ENCODE measurements at places on chromosomes 12 and 14.

DNA sequence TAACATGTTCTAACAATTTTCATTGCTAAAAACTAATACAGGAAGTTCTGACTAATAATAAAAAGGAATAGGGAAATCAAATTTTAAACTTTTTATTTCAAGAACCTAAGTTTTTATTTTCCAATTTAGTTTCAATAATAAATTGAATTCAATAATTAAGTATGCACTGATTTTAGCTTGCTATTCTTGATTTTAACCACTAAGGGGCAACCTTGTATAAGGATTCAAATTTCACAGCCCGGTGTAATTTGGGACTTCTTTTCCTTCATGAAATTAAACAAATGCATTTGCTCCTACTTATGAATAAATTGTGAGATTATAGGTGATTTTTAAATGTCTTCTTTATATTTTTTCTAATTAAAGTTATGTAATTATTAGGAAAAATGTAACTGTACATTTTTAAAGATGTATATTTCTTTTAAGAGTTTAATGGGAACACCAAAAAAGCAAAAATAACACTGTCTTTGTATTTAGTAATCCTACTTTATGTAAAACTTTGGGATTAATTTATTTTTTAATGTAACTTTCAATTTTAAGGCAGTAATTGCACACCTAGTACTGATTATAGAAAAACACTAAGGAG is 241.4 kb upstream of the PDZRN4 start:
- no peak for DNase-seq

DNA sequence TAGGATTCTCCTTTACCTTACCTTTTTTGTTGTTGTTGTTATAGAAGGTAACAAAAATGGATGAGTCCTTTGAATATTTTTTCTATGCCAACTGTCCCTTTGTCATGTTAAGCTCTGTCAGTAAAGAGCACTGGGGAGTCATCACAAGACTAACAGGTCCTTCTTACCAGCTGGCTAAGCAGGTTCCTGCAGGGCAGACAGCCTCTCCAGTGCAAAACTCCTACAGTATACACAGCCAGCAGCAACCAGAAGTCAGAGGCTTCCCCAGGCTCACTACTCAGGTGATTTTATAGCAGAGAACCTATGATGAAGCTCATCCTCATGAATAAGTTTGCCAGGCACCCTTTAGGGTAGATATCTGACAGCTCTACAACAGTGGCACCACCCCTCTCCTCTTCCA is 271.1 kb downstream of the RERGL start:
- no peak for DNase-seq

GRCh38 chr12:16962889-16963288 is 356.9 kb upstream of the LMO3 start:
- DNase-seq, result no peak

DNA sequence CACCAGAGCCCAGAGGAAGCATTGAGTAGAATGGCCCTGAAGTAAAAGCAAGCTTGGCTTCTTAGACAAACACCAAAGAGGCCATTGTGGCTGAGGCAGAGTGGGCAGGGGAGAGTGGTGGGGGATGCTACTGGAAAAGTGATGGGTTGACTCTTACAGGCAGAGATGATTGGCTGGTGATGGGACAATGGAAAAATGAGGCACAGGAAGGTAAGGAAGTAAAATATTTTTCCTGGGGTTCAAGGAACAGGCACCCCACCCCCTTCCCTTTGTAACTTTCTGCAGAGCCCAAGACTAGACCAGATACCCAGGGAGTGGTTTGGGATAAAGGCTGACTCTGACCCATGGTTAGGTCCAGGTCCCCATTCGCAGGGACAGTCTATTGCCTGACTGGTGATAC is 34.9 kb upstream of the COL2A1 start:
- no peak for DNase-seq

- no peak for DNase-seq
Observed at GRCh38 chr14:73231981-73232851, 5.1 kb upstream of the PAPLN start.

DNA sequence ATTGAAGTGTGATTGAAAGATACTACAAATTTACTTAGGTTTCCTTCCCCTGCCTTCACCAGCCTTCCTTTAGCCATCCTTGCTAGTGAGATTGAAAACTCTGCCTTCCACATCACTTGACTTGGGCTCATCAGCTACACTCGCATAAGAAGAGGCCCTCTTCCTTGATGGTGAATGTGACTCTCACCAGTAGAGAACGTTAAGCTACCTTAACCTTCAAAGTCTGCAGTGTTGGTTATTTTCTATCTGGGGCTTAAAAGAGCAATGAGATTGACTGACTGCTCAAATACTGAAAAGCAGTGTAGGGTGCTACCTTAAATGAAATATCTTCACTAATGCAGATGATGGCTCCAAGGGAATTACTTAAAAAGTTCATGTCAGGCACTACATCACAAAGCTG is 271.8 kb downstream of the EGLN3 start:
- DNase-seq, result no peak

- DNase-seq, result no peak
Observed at GRCh38 chr12:42886160-42886559, 296.6 kb upstream of the PRICKLE1 start.

GRCh38 chr12:67709367-67709954 is 60.9 kb downstream of the DYRK2 start:
- DNase-seq, result no peak

GRCh38 chr12:52190860-52191729 is 719 bp downstream of the KRT80 start:
- DNase-seq, result no peak

DNA sequence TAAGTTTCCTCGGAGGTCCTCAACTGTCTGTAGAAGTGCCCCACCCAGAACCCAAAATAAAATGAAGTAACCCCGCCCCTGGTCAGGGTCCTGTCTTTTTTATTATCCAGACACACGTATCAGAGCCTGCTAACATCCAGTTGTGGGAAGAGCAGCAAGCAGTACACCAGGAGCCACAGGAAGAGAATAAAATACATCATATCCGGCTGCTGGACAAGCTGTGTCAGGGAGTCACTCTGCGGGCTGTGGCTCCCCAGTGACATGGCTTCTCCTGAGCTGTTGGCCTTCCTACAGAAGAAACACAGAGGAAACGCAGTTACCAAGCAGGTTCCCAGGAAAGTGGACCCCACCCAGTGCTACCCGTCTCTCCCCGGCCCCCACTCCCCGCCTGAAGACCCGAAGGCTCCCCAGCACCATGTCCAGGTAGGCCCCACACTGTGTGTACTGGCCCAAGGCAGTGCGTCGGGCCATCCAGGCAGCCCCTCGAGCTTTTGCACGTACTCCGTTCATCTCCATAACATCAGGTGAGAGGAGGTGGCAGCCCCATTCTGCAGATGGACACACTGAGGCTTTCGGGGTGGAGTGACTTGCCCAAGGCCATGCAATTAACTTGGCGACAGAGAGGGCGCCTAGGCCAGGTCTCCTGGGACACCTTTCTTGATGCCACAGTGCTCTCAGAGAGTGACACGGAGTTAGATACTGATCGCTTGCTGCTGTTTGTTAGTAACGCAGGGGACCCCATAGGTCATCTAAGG is 34.3 kb upstream of the DICER1 start:
- no peak for DNase-seq

GRCh38 chr12:130920119-130920703 is 33.5 kb upstream of the ADGRD1 start:
- DNase-seq, result no peak

DNA sequence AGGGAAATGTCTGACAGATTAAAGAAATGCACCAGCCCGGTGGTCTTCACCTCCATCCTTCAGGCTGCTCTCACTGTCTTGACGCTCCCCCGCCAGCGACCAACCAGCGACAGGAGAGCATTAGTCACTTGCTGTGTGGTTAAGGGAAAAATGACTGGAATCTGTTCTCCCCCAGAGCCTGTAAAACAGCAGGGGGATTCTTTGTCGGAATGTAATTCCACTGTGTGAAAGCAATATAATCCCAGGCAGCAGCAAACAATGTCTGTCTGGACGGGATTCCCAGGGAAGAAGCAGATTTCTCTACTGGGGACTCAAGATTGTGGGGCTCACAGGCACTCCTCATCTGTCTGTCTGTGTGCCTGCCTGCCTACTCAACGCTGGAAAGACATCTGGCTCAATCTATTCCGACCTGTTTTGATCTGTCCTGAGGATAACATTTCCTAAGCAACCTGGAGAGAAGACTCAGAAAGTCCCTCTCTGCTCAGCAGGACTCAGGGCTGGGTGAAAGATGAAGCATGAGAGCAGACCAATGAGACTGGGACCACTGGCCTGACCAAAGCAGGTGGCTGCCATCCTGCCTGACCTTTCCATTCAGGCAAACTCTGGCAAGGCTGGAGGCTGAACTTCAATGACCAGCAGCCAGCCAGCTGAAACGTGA is 54.6 kb downstream of the NUAK1 start:
- no peak for DNase-seq

- DNase-seq, result no peak
Observed at GRCh38 chr14:72986857-72987256, 40.0 kb downstream of the ZFYVE1 start.

- no peak for DNase-seq
Observed at GRCh38 chr12:31201382-31201781, 124.6 kb downstream of the SINHCAF start.

DNA sequence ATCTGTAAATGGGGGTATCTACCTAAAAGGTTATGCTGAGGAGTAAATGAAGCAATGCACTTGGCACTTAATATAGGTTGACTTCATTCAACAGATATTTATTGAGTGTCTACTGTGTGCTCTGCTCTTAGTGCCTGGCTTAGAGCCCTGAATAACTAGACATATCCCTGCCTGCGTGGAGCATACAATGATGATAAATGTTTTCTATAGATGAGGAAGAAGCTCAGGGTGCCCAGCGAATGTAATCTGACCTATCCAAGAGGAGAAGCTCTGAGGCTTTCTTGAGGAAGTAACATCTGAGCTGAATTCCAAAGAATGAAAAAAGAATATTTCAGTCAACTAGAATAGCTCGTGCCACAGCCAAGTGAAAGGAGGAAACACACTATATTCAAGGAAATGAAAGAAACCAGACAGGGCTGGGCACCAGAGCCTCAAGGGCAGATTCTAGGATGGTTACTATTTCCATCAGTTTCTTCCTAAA is 17.9 kb upstream of the HIGD1C start:
- DNase-seq, result no peak

DNA sequence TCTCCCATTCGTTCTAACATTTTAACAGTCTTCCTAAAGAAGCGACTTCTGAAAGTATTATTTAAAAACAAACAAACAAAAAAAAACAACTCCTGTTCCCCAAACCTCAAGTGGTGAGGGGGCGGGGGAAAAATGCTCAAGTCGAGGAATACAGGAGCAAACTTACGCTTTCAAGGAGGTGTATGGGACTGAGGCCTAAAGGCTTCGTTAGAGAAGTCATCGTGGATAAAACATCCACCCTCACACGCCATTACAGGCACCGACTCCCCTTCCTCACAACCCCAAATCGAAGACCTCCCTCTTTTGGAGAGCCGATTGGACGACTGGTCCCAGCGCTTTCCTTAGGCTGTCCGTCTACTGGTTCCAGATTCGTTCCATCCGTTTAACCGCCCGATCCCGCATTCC is 693 bp downstream of the CBX5 start:
- DNase-seq, result no peak

GRCh38 chr12:51951843-51952722 is 584 bp downstream of the ACVR1B start:
- DNase-seq, result peak; percentile 32

DNA sequence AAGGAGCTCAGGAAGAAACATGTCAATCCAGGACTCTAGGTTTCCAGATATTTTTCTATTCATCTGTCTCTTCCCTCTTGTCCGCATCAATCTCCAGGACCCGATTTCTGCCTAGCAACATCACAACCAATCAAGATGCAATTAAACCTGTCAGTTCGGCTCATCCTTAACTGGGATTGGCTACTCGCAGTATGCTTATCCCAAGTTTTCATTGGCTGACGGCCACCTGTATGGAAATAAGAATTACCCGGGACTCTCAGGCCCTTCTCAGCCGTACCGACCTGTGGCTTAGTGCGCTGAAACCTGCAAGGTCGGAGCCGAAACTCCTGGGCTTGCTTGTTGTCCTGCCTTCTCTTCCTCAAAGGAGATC is 20.4 kb upstream of the ATP5MC2 start:
- no peak for DNase-seq

DNA sequence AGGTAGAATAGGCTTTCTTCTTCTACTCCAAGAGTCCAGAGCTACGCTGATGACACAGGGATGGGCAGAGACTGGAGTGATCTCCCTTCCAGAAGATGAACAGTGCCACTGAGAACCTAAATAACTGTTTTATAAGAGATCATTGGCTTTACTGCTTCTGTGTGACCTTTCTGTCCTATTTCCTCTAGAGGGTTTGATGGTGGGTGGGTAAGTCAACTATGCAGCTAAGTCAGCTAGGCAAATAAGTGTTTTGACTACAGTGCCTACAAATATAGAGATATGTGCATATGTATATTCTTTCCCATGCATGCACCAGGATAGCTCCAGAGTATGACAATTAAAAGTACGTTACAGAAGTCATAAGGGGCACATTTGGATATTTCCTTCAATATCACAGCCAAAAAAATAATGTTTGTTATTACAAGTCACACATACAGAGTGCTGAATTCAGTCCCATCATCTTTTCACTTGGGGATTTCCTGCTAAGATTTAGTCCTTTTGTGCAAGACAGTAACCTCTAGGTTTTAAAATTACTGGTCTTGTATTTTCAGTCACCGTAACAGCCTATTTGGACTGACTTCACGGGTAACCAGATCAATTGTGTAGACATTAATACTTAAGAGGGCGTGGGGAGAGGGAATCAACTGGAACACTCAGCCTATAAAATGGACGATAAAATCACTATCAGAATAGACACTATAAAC is 412.6 kb upstream of the SOX5 start:
- DNase-seq, result no peak

GRCh38 chr12:131032082-131032750 is 78.5 kb downstream of the ADGRD1 start:
- no peak for DNase-seq

DNA sequence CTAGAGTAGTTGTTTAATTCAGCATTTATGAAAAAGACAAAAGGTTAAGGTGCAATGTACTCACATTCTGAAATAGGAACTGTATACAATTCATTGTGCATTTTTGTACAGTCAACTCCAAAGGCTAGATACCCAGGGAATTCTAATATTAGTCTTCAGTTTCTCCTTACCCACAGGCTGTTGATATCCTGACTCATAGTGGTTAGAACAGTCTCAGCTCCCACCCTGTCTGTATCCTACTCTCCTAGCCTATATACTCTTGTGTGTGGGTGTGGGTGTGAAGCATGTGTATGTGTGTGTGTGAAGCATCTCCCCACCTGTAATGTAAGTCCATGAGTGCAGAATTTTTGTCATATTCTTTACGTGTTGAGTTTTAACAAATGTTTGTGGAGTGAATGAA is 229.5 kb downstream of the NAV3 start:
- no peak for DNase-seq

GRCh38 chr12:11973396-11973795 is 97.3 kb upstream of the BCL2L14 start:
- no peak for DNase-seq

- peak; percentile 85 for DNase-seq
Observed at GRCh38 chr12:52036587-52037171, 14.6 kb upstream of the NR4A1 start.

DNA sequence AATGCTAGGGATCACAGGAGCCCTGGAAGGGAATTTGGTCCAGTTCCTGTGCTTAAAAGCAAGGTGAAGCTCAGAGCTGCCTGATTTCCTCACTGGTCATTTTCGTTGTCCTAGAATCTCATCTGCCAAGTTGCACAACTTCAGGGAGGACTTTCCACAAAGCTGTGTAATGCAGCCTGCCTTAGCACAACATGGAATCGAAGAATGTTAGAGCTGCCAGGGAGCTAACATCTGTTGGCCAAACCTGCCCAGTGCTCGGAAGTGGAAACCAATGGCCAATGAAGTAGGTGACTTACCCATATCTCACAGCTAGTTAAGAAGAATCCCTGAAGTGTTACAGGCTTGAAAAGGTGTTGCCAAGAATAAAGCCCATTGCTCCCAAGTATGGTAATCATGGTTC is 79.9 kb upstream of the SSTR1 start:
- DNase-seq, result no peak

Data from stimulated activated CD8-positive, alpha-beta memory T cell treated with anti-CD3 and anti-CD28 coated beads, Interleukin-4, amount 100 ng/mL, for 48 hours (primary cell).